NCI-H748 treated with DMSO at 0.1 percent for 48 hours (cell line): ENCODE measurements at places on chromosomes 11 and 22.

DNA sequence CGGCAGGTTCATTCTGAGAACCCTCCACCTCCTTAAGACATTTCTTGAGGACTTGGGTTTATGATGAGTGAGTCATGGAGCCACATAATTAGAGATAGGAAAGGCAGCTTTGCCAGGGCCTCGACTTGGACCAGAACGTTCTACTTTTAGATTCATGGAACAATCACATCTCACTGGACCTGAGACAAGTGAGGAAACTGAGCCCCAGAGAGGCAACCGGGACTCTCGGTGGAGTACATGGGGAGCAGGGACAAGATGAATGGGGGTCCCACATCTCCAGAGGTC lies 59.5 kb downstream of the LINC01488 start:
- DNase-seq, result no peak

- no peak for DNase-seq
Measured at GRCh38 chr11:121929581-121929980, 186.4 kb downstream of the BLID start.

- no peak for DNase-seq
Measured at GRCh38 chr11:83583757-83584366, 297.7 kb upstream of the CCDC90B start.

DNA sequence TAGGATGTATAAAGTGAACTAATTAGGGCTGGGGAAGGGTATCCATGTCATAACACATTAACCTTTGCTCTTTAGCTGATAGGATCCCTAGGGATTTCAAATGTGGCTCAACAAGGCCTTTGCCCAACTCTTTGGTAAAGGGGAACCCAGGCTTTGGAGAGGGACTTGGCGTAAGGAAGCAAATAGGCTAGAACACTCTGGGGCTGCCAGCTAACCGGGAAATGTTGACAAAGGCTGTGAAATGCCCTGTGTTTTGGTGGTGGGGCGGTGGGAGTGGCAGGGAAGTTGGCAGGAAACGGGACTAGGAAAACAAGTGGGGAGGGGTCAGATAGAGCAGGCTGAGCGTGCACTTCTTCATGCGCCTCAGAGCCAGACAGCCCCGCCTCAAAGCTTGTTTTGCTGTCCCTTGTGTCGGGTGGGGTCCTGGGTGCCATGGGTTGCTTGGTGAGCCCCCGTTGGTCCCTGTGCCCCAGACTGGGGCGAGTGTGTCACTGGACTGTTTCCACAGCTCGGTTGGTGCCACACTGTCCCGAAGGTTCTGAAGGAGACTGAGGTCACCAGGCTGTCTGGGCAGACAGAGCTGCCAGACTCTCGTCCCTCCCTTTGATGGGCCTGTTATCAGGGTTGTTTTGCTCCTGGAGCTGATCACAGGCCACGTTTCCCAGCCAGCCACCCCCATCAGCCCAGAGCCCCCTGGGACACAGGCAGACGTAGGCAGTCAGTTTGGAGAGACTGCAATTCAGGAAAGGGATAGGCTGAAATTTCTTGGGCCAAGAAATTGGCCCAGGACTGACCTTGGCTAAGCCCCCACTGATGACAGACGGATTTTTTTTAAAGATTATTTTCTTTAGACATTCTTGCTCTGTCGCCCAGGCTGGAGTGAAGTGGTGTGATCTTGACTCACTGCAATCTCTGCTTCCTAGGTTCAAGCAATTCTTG lies 19.6 kb downstream of the KCTD21 start:
- no peak for DNase-seq

GRCh38 chr22:27998511-27999410 lies 79.7 kb upstream of the PITPNB start:
- no peak for DNase-seq

GRCh38 chr11:101974255-101974654 lies 57.9 kb upstream of the ANGPTL5 start:
- no peak for DNase-seq

GRCh38 chr22:38180841-38181452 lies 683 bp downstream of the PLA2G6 start:
- DNase-seq, result no peak

DNA sequence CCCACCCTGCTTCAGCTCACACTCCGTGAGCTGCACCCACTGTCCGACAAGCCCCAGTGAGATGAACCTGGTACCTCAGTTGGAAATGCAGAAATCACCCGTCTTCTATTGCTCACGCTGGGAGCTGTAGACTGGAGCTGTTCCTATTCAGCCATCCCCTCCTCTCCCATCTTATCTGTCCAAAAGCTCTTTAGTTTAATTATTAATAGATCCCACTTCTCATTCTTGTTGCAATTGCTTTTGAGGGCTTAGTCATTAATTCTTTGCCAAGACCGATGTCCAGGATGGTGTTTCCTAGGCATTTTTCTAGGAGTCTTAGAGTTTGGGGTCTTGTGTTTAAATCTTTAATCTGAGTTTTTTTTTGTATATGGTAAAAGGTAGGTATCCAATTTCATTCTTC lies 116.8 kb downstream of the TRIM44 start:
- DNase-seq, result no peak

DNA sequence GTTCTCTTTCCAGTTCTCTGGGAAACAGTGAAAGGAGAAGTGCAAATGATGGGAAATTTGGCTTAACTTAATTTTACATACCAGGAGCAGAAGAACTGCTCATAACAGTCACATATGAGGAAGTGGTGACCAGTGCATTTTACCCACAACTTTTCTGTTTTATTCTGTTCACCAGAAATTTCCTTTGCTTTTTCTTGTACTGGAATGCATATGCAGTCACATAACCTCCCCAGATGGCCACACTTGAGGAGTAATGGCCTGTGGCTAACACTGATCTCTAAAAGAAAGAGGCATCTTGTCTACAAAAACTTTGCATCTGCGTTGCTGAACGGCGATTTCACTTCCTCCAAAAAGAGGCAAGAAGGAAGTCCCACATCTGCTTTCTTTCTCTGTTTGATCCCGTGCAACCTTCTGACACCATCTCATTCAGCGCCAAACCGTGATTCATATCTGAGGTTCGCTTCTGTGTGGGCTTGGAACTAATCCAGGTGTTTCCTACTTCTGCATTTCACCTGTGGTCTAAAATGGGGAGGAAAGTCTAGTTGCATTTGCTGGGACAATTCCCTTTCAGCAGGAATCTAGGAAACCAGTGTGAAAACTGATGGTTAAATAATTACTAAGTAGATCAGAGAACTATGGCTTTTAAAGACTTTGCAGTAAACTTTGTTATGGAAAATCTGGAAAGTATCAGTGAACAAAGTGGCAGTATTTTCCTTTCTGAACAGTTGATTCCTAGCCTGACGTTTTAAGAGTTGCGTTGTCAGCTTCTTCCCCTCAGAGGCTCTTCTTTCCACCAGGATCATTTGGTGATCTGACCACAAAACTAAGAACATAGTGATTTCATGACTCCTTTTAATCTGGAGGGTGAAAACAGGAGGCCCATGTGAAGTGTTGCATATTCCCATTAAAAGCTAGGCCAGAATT lies 4.2 kb upstream of the MPEG1 start:
- DNase-seq, result no peak

- DNase-seq, result no peak
Measured at GRCh38 chr11:100205926-100206325, 481.2 kb upstream of the ARHGAP42 start.

DNA sequence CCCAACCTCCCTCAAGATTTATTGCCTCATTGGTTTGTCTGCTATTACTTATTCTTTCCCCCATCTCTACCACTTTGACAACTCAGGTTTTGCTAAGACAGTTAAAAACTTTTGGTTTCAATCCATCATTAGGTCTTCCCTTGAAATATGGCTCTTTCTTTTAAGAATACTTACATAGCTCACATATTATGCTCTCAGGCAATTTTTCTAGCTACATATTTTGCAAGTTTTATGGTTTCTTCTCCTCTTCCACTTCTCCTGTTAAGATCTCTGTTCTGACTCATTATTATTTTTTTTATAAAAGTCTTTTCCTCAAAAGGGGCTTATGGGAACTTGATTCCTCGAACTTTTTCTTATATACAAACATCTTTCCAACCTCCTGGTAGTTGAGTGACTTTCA lies 192.4 kb upstream of the MPPED2 start:
- DNase-seq, result no peak

GRCh38 chr11:110173811-110174644 lies 80.8 kb downstream of the ZC3H12C start:
- DNase-seq, result peak; percentile 10

DNA sequence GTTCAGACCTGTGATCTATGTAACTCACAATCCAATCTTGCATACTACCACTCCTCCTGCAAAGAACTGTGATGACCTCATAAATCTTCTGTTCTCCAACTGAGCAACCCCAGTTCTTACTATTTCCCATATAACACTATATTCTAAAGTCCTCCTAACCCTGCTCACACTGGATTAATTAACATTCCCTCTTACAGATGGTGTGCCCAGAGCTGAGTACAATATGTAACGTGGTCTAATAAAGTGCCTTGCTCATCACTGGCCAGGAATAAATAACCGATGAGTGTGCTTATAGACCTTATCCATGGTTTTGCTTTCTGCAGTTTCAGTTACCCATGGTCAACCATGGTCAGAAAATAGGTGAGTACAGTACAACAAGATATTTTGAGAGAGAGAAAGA lies 28.6 kb downstream of the PRCP start:
- DNase-seq, result no peak

- DNase-seq, result no peak
Measured at GRCh38 chr11:117092951-117093590, 5.2 kb downstream of the SIK3 start.

DNA sequence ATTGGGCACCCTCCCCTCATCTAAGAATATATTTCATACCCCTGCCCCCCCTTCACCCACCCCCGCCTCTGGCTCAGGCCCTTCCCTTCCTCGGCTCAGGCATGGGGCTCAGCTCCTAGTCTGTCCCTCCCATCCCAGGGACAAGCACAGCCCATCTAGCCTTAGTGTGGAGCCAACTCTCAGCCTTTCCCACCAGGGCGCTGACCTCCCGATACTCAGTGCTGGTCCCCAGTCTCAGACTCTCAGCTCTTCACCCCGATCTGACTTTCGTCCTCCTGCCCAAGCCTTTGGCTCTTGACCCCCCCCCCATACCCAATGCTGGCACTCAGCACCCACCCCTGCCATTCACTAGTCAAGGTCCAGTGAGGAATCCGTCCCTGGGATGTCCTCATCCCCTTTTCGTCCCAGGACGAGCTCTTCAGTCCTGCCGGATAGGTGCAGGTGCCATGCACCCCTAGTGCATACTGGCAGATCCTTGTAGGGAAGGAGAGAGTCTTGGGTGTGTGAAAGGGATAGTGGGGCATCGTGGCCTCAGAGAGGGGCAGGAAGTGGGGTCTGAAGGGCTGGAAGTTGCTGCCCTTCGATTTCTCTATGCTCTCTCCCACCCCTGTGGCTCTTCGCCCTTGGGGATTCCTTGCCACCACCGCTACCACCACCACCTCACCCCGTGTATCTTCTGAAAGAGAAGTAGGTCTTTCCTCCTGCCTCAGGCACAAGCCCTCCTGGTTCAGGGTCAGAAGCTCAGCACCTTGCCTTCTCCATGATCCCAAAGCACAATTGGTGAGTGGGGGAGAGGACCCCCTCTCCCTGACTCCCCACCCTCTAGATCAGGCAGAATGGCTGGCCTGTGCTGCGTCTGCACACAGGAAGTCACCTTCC lies 2.4 kb downstream of the TPBGL start:
- no peak for DNase-seq

- no peak for DNase-seq
Measured at GRCh38 chr11:76750067-76750466, 33.1 kb upstream of the TSKU start.

GRCh38 chr11:70307176-70307575 lies 36.7 kb downstream of the PPFIA1 start:
- DNase-seq, result no peak

DNA sequence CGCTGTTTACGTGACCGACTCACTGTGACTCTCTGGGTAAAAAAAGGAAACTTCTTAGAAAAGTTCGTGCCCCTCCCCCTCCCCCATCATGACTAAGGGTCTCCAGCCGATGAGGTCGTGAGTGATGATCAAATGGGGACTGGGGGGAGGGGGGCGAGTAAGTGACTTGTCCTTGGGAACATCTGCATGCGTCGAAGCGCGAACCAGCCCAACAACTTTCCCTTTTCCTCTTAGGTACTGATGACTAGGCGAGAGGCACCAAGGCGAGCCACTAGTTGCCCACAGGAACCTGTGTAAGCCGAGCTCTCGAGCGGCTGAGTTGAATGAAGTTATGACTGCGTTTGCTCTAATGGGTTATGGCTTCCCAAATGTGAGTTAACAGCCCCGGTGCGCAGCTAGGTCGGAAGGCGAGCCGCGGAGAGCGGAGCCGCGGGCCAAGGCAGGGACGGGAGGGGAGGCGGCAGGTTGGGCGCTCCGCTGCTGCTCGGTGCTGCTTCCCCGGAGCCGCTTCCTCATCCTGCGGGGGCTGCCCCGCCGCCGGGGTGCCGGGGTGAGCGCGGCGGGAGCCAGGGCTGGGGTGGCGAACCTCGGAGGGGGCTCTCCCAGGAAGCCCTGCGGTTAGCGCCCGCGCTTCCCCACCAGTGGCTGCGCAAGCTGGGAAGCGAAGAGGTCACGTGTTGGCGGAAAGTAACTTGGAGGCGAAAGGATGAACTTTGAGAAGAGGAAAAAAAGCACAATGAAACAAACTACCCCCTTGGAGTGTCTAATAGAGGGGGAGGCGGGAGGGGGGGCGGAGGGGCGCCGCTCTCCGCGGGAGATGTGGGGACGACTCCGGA lies 22.1 kb upstream of the BDNF start:
- DNase-seq, result peak; percentile 22

GRCh38 chr11:119446434-119446833 lies 23.5 kb upstream of the THY1 start:
- no peak for DNase-seq

- DNase-seq, result no peak
Measured at GRCh38 chr11:121341609-121342008, 49.0 kb downstream of the SC5D start.

DNA sequence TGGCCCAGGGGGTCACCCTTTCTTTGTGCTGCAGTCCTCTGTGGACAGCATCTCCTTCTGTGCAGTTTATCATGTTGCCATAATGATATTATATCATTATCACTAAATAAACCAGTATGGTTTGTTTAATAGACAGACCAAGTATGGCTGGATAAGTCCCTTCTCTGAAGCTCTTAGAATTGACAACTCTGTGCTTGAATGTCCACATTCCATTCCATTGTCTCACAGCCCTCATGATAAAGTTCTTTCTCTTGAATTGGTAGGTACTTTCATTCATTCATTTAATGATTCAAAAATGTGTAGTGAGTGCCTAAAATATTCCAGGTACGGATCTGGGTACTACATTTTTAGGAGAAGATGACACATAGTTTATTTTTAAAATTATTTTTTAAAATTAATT lies 7.8 kb downstream of the RPS6KA4 start:
- no peak for DNase-seq

GRCh38 chr22:39814899-39815298 lies 78.7 kb downstream of the ENTHD1 start:
- DNase-seq, result no peak

DNA sequence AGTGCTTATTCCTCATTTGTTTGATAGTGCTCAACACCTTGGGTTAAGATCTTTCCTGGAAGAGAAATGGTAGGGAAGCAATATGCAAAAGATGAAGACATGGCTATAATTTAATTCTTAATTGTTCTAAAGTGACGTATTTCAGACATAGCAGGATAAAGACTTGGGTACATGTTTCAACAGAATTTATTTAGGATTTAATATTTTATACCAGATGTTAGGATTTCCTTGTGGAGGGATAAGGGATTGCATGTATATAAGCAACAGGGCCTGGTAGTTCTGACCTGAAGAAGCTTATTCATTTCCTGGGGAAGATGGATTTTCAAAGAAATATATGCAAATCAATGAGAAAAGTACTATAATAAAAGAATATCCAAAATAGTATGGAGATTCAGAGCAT lies 163.8 kb downstream of the FAT3 start:
- DNase-seq, result no peak

- no peak for DNase-seq
Measured at GRCh38 chr22:37161443-37161842, 11.7 kb upstream of the IL2RB start.

- no peak for DNase-seq
Measured at GRCh38 chr11:4068962-4069361, 25.6 kb upstream of the RRM1 start.
